ENCODE measurements at places on chromosomes 3 and 15. TPM values are rescaled to one million over a fixed set of nuclear protein-coding genes. Genes with fewer than 3 reads are reported as not detected.

The RNU5B-1 gene
- not detected for total RNA-seq

The STRC gene
- 0.38 TPM for total RNA-seq

The STRIT1 gene
- not detected for total RNA-seq

The ZDHHC19 gene
- total RNA-seq = not detected

The GPR62 gene
- total RNA-seq = not detected

The CLDN18 gene
- not detected for total RNA-seq

The FES gene
- 3.2 TPM for total RNA-seq

The NR1I2 gene
- not detected for total RNA-seq

The CCDC54 gene
- not detected for total RNA-seq

The FRMD5 gene
- 2.0 TPM for total RNA-seq

The ADAMTS7 gene
- 0.51 TPM for total RNA-seq

The GOLGA6L10 gene
- 0.79 TPM for total RNA-seq

The CYP11A1 gene
- total RNA-seq = not detected
